Pancreas (tissue), 10 donors: ENCODE measurements at places on chromosomes 12 and 14. TPM values are rescaled to one million over a fixed set of nuclear protein-coding genes. Genes with fewer than 3 reads are reported as not detected.

DNA sequence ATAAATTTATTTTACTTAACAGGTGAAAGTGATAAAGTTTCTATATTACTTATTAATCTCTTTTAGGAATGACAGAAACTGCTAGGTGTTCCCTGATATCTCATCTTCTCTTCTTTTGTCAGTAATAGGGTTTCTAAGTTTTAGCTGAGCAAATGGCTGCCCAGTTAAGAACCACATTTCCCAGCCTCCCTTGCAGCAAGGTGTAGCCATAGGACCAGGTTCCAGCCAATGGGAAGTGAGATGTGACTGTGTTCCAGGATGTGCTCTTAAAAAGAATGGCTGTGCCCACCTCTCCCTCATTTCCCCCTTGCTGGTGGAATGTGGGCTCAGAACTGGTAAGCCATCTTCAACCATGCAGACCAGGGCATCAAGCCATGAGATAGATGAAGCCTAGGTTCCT is 165.6 kb downstream of the HELB start:
- H3K4me3 ChIP-seq: no peak overlapping the region
- no peaks in the 10 kb centered on the region for H3K36me3 ChIP-seq
- no peak for DNase-seq
- no peak overlapping the region for H3K27ac ChIP-seq
- H3K4me1 ChIP-seq: no peaks in the 10 kb centered on the region
- H3K27me3 ChIP-seq: no peaks in the 10 kb centered on the region

GRCh38 chr12:64018524-64018923 is 174.0 kb downstream of the SRGAP1 start:
- no peak overlapping the region for H3K27ac ChIP-seq
- DNase-seq: no peak
- no peaks in the 10 kb centered on the region for H3K36me3 ChIP-seq
- H3K27me3 ChIP-seq: no peaks in the 10 kb centered on the region
- no peak overlapping the region for H3K4me3 ChIP-seq

DNA sequence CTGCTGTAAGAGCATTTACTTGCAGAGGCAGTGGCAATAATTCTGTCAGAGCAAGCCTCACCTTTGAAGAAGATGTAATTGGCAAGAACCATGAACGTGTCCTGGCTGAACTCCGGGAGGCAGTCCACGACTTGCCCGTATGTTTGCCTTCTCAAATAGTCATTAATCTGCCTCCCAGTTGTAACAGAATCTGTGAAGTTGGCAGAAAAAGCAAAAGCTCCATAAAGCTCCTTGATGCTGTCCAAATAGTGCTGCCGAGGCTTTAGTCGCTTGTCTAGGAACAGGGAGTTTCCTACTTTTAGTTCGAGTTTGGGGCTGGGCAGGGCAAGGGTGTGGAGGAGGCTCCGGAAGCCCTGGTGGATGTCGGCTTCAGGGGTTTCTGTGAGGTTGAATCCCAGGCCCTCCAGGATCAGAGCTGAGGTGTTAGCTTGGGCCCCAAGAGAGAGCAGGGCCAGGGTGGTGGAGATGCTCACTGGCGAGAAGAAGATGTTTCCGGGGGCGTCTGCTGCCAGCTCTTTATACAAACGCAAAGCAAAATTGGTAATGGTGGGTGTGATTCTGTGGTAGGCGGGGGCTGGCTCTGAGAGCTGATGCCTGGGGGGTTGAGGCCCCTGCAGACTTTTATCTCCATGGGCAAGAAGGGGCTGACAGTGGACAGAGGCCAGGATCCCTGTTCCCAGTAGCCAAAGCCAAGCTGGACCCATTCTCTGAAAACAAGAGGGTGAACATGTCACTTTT is 4.4 kb downstream of the SERPINA11 start:
- H3K27me3 ChIP-seq: no peaks in the 10 kb centered on the region
- DNase-seq: no peak
- H3K27ac ChIP-seq: no peak overlapping the region
- no peak overlapping the region for H3K4me3 ChIP-seq
- H3K4me1 ChIP-seq: no peaks in the 10 kb centered on the region
- no peaks in the 10 kb centered on the region for H3K36me3 ChIP-seq

- no peaks in the 10 kb centered on the region for H3K4me1 ChIP-seq
- no peak overlapping the region for H3K4me3 ChIP-seq
- H3K27me3 ChIP-seq: no peaks in the 10 kb centered on the region
- H3K36me3 ChIP-seq: no peaks in the 10 kb centered on the region
- H3K27ac ChIP-seq: no peak overlapping the region
Observed at GRCh38 chr14:89397569-89398230, 19.3 kb downstream of the FOXN3 start.

DNA sequence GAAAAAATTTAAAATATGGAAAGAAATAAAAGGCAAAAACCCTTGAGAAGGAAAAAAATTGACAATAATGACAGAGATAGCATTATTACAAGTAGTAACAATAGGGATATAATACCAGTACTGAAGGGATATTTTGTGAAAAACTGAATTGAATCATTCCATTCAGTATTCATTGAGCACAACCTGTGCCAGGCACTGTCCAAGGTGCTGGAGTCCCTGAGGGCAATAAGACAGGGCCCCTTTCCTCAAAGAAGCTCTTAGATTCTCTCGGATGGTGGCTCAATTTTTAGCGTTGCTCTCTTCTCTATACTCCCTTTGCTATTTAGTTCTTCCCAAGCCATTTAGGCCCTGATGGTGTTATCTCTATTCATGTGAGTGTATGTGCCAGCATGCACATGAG is 34.3 kb upstream of the GAS2L3 start:
- H3K4me3 ChIP-seq: no peak overlapping the region
- H3K4me1 ChIP-seq: no peaks in the 10 kb centered on the region
- H3K27ac ChIP-seq: no peak overlapping the region
- no peaks in the 10 kb centered on the region for H3K27me3 ChIP-seq
- H3K36me3 ChIP-seq: no peaks in the 10 kb centered on the region
- DNase-seq: peak; percentile 29

DNA sequence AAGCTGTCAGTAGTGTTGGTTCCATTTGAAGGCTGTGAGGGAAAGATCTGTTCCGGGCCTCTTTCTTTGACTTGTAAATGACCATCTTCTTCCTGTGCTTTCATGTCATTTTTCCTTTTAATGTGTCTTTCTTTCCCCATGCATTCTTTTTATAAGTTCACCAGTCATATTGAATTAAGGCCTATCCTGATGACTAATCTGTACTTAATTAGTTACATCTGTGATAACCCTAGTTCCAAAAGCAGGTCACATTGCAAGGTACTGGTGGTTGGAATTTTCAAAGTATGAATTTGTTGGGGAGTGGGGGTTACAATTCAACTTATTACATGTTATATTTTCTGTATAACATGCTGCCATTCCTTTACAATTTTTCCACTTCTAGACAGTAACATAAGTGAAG is 1642.1 kb upstream of the FLRT2 start:
- no peak overlapping the region for H3K4me3 ChIP-seq
- no peak for DNase-seq
- H3K36me3 ChIP-seq: no peaks in the 10 kb centered on the region
- H3K27ac ChIP-seq: no peak overlapping the region
- H3K4me1 ChIP-seq: no peaks in the 10 kb centered on the region
- no peaks in the 10 kb centered on the region for H3K27me3 ChIP-seq

- no peaks in the 10 kb centered on the region for H3K4me1 ChIP-seq
- DNase-seq: no peak
- H3K36me3 ChIP-seq: no peaks in the 10 kb centered on the region
- no peak overlapping the region for H3K27ac ChIP-seq
Observed at GRCh38 chr12:67966560-67966959, 22.7 kb upstream of the IFNG-AS1 start.

GRCh38 chr14:93006567-93007051 is 83.7 kb downstream of the CHGA start:
- no peaks in the 10 kb centered on the region for H3K36me3 ChIP-seq

GRCh38 chr12:25976289-25976688 is 17.8 kb downstream of the RASSF8 start:
- H3K27me3 ChIP-seq: no peaks in the 10 kb centered on the region
- no peak overlapping the region for H3K4me3 ChIP-seq
- H3K27ac ChIP-seq: no peak overlapping the region
- H3K4me1 ChIP-seq: no peaks in the 10 kb centered on the region
- H3K36me3 ChIP-seq: no peaks in the 10 kb centered on the region

- no peak for DNase-seq
- no peaks in the 10 kb centered on the region for H3K4me1 ChIP-seq
- no peaks in the 10 kb centered on the region for H3K36me3 ChIP-seq
- H3K27me3 ChIP-seq: no peaks in the 10 kb centered on the region
- H3K4me3 ChIP-seq: no peak overlapping the region
- H3K27ac ChIP-seq: no peak overlapping the region
Observed at GRCh38 chr12:123576611-123577010, 7.7 kb upstream of the TMED2 start.

GRCh38 chr14:21057803-21058675 is at the start of gene RNASE8:
Gene RNASE8, plus strand, starts transcription at chr14:21057822. Its CDS starts 71 bp downstream, at chr14:21057893.
- H3K4me1 ChIP-seq: peaks cover 32% of the 10 kb centered on the region
- no peaks in the 10 kb centered on the region for H3K27me3 ChIP-seq
- H3K4me3 ChIP-seq: no peak within 1 kb of the TSS
- DNase-seq: no peak

- no peak overlapping the region for H3K4me3 ChIP-seq
- H3K36me3 ChIP-seq: no peaks in the 10 kb centered on the region
- H3K4me1 ChIP-seq: no peaks in the 10 kb centered on the region
- DNase-seq: no peak
- H3K27ac ChIP-seq: no peak overlapping the region
Observed at GRCh38 chr12:78186670-78187069, 356.0 kb downstream of the NAV3 start.

DNA sequence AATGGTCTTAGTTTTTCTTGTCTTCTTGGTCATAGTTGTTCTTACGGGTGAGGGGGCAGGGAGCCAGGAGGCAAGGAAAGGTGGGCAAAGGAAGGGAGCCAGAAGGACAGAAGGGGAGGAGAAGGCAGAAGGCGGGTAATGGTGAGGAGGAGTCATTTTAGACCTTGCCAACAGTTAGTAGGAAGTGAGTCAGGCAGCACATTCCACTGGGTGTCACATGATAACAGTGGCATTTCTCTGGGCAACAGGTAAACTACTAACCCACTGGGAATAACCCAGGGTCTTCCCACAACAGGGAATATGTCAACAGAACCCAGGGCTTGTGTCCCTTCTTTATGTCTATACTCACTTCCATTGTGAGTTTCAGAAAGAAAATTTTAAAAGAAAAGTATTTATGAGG is 127.6 kb downstream of the SLC8A3 start:
- H3K4me1 ChIP-seq: no peaks in the 10 kb centered on the region
- no peak overlapping the region for H3K4me3 ChIP-seq
- DNase-seq: no peak
- H3K27me3 ChIP-seq: no peaks in the 10 kb centered on the region

- no peaks in the 10 kb centered on the region for H3K36me3 ChIP-seq
- no peak for DNase-seq
- peaks cover 3% of the 10 kb centered on the region for H3K4me1 ChIP-seq
- H3K4me3 ChIP-seq: no peak overlapping the region
- peak overlapping the region; percentile 44 for H3K27ac ChIP-seq
Observed at GRCh38 chr14:35355981-35356841, 48.3 kb downstream of the NFKBIA start.

DNA sequence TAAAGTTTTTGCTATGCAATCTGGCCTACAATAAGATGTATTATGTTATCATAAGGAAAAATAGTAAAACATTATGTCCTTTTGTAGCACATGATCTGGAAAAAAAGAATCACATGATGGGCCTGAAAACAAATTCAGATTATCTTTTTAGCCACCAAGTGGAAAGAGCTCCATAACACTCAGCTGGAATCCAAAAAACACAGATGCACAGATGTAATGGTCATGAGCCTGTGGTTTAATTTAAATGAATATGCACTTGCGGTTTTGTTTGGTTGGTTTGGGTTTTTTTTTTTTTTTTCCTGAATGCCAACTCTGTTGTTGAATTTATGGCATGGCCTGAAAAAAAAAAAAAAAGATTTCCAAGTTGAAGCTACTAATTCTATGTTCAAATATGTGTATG is 4.1 kb downstream of the KCNC2 start:
- no peak overlapping the region for H3K4me3 ChIP-seq
- H3K4me1 ChIP-seq: no peaks in the 10 kb centered on the region
- peaks cover 15% of the 10 kb centered on the region for H3K27me3 ChIP-seq
- DNase-seq: no peak
- H3K36me3 ChIP-seq: no peaks in the 10 kb centered on the region

GRCh38 chr12:43551279-43551970 is 578 bp downstream of the ADAMTS20 start:
- no peak for DNase-seq
- no peaks in the 10 kb centered on the region for H3K4me1 ChIP-seq
- no peaks in the 10 kb centered on the region for H3K27me3 ChIP-seq
- H3K27ac ChIP-seq: no peak overlapping the region

GRCh38 chr12:119902084-119902509 is 25.0 kb upstream of the CIT start:
- no peak overlapping the region for H3K4me3 ChIP-seq
- no peaks in the 10 kb centered on the region for H3K36me3 ChIP-seq
- no peaks in the 10 kb centered on the region for H3K4me1 ChIP-seq
- no peaks in the 10 kb centered on the region for H3K27me3 ChIP-seq
- no peak overlapping the region for H3K27ac ChIP-seq
- DNase-seq: peak; percentile 43

DNA sequence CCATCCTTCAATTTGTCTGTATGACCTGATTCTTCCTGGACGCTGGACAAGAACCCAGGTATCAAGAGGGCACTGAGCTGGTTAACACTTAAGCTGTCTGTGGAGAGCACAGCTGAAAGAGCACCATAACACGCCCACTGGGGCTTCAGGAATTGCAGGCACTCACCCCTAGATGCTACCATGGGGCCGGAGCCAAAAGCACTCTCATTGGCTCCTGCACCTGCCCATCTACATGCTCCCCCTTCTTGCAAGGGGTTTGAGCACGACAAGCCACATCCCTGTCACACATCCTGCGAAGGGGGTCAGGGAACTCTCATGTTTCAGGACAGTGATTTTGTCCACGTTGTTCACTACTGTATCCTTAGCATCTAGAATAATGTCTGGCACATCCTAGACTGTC is 35.1 kb upstream of the TBC1D15 start:
- no peaks in the 10 kb centered on the region for H3K27me3 ChIP-seq
- no peak for DNase-seq
- H3K4me1 ChIP-seq: no peaks in the 10 kb centered on the region

- DNase-seq: no peak
- no peaks in the 10 kb centered on the region for H3K4me1 ChIP-seq
- H3K27me3 ChIP-seq: no peaks in the 10 kb centered on the region
- no peak overlapping the region for H3K4me3 ChIP-seq
- no peaks in the 10 kb centered on the region for H3K36me3 ChIP-seq
Observed at GRCh38 chr14:57382283-57382682, 8.1 kb upstream of the NAA30 start.

DNA sequence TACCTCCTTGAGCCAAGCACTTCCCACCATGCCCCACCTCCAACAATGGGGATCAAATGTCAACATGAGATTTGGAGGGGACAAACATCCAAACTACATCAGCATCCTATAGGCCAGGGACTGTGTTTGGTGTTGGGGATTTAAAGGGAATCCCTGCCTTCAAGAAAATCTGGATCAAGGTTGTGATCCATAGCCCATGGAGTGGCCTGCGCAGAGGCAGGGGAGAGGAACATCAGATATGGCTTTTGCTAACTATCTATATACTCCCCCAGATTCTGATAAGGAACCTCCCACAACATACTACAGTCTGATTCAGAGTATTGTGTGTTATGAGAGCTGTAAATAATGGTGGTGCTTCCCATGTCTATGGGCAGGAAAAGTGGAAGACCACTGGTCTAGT is 5.1 kb downstream of the KIF5A start:
- H3K4me1 ChIP-seq: no peaks in the 10 kb centered on the region
- H3K36me3 ChIP-seq: no peaks in the 10 kb centered on the region
- DNase-seq: no peak

Gene LRRC10
- total RNA-seq: not detected

Gene MAP1LC3B2
- 0.67 TPM for total RNA-seq

Gene C14orf119
- total RNA-seq: 7.5 TPM

Gene PRR4
- 0.83 TPM for total RNA-seq

Gene RASSF9
- 5.4 TPM for total RNA-seq

Gene AQP6
- not detected for total RNA-seq

Gene AKT1
- total RNA-seq: 71.6 TPM
